ENCODE measurements at places on chromosomes 6 and 20. TPM values are rescaled to one million over a fixed set of nuclear protein-coding genes. Genes with fewer than 3 reads are reported as not detected.

Gene C4A
- total RNA-seq = 48.4 TPM

Gene ACOT8
- total RNA-seq = 29.6 TPM

Gene SLC17A2
- 0.58 TPM for total RNA-seq

Gene HLA-DPB1
- 26.6 TPM for total RNA-seq

Gene TFAP2A
- 7.3 TPM for total RNA-seq

Gene GRM4
- 0.88 TPM for total RNA-seq

Gene RREB1
- 52.4 TPM for total RNA-seq

Gene DSP
- 54.6 TPM for total RNA-seq
